Stimulated activated CD4-positive, alpha-beta T cell treated with anti-CD3 and anti-CD28 coated beads, Interleukin-15, amount 100 ng/mL, for 48 hours (primary cell): ENCODE measurements at places on chromosomes 2 and 18.

GRCh38 chr2:201546576-201546975, 95.0 kb downstream of the STRADB start:
- DNase-seq: no peak

DNA sequence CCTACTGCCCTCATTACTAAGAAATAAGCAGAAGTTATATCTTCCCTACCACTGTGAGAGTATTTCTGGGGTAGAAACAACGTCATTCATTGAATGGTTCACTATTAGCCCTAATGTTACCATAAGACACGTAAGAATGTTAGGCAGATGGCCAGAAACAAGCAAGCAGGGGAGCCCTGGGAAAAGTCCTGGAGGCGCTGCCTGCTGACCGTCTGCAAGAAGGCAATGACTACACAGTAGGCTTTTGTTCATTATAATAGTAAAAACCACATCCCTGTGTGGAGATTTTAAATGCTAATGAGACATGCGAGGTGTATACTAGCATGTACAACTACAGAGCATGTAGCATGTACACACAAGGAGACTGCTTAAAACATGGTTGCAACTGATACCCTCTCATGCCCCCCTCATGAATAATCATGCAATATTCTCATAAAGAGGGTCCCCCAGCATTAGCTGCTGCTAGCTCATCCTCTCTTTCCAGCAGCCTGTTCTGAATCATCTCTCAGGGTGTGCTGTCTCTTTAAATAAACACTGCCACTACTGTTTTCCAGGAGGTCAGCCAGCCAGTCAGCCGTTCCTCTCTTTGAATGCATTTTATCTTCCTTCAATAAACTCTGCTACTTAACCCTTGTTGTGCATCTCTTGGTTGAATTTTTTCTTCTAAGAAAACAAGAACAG, 23.6 kb downstream of the SUCLG1 start:
- no peak for DNase-seq

GRCh38 chr2:725468-725867, 48.3 kb upstream of the TMEM18 start:
- DNase-seq: no peak

DNA sequence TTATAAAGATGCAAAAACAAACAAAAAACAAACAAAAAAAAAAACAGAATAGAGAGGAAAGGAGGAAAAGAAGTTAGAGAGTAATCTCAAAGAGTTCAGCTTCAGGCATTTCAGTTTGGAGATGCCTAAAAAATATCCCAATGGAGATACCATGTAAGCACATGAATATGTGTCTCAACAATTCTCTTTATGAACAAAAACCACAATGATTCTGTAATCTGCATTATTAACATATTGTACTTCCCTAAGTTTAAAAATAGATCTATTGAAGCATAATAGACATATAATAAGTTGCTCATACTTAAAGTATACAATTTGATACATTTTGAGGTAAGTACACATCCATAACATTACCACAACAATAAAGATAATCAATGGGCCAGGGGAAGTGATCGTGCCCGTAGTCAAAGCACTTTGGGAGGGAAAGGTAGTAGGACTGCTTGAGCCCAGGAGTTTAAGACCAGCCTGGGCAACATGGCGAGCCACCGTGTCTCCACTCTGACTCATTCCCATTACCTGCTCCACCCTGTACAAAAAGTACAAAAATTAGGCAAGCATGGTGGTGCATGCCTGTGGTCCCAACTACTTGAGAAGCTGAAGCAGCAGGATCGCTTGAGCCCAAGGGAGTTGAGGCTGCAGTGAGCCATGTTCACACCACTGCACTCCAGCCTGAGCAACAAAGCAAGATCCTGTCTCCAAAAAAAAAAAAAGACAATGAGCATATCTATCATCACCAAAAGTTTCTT, 158.9 kb downstream of the ATAD2B start:
- DNase-seq: no peak

DNA sequence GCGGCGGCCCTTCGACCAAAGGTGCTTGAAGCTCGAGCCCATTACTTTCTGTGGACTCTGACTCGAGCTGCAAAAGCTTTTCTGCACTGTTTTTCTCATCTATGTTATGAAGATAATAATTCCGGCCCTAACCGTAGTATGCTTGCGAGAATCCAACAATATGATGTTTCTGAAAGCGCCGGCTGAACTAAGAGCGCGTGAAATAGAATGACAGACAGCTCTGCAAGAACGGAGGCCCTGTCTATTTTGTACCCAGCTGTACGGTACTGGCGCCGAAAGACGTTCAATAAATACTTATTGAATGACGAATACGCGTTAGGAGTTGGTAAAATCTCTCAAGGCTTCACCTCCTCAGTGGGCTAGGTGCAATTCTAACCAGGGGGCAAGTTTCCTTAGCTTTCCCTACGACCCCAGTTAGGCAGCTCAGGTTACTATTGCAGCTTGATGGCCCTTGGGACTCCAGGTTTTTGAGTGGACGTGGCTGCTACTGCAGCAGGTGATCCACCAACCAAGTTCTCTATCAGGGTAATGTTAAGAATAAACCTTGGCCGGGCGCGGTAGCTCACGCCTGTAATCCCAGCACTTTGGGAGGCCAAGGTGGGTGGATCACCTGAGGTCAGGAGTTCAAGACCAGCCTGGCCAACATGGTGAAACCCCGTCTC, 570 bp downstream of the SCRN3 start:
- no peak for DNase-seq

DNA sequence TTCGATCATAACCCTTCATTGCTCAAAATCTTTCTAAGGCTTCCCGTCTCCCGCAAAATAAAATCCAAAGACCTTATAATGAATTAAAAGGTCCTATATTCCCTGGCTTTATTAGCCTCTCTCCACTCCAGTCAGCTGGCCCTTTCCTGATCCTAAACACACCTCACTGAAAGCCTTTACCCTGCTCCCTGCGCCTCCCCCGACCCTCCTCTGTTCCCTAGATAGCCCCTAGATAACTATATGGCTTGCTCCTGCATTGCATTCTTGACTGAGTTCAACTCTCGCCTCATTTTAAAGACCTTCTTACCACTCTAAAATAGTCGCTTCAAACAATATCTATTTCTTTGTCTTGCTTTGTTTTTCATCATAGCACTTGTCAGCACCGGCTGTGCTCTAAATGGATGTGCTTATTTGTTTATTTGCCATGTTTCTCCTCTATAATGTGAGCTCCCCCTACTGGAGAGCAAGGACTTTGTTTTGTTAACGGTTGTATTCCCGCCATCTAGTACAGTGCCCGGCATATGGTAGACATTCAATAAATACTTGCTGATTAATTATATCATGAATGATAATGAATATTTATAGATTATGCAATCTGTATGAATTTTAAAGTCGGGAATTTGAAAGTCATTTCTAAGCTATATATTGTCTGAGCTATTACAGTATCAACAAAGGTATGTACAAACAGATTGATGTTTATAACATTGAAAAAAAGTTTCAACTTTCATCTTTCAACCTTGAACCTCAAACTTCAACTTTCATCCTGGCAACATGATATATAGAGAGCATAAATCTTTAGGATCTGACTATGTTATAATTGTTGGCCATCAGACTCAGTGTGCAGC, 32.4 kb upstream of the VIT start:
- no peak for DNase-seq

- no peak for DNase-seq
Observed at GRCh38 chr18:70195014-70195614, 10.4 kb downstream of the RTTN start.

- no peak for DNase-seq
Observed at GRCh38 chr2:106991866-106992265, 105.9 kb upstream of the ST6GAL2 start.

GRCh38 chr2:151395509-151396374, 14.0 kb upstream of the RIF1 start:
- DNase-seq: no peak

GRCh38 chr2:64626963-64627760, 26.6 kb downstream of the SERTAD2 start:
- DNase-seq: no peak

GRCh38 chr2:17363846-17364245, 154.4 kb downstream of the RAD51AP2 start:
- DNase-seq: no peak

- DNase-seq: no peak
Observed at GRCh38 chr18:61273533-61273932, 59.7 kb upstream of the CDH20 start.

DNA sequence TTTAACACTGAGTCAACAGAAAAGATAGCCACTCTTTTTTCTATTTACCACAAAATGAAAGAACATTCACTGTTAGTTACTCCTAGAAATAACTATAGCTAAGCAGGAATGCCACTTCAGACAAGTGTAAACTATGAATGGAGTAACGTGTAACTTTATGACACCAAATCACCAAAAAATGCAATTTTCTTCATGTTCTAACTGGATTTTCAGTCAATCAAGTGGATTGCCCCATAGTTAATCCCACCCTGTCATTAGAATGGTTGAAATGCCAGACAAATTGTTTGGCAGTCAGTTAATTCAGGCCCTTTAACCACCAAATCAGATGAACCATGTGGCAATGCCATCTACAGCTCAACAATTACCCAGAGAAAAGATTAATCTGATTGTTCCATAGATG, 9.9 kb downstream of the EPHA4 start:
- no peak for DNase-seq

- DNase-seq: no peak
Observed at GRCh38 chr2:36670881-36671595, 25.5 kb upstream of the VIT start.

- no peak for DNase-seq
Observed at GRCh38 chr2:99987160-99987559, 155.2 kb downstream of the AFF3 start.

DNA sequence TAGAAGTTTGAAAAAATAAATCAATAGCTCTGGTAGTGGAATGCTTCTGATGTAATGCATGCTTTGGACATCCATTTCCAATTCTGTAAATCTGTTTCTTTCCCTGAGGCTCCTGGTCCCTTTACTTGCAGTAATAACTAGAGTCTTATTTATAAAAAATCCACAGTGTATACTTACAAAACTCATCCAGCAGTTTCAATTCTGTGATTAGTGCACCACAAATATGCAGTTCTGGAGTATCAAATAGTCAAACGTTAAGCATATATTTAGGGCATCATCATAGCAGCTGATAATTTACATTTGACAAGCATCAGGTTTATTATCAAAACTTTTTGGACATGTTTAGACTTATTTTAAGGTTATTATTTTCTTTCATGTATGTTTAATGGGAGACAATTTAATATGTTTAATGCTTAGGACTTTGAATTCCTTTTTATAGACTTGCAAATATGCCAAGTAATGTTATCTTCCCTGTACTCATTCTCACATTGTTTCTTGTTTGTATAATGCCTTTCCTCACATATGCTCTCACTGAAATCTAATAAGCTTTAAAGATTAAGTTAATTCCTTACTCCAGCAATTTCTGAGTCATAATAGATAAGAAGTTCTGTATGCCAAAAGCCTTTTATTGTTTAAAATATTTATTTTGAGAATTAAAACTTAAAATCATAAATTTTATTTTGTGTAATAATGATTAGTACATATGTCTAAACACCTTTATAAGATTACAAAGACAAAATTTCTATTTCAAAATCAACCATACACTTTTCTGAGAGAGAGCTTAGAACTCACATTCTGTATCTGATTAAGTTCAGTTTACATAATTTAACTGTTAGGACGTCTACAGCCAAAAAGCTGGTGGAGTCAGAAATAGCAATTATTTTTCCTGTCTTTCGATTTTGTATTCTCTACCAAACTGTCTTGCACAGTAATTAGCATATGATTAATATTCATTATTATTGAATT, 341.5 kb upstream of the TMEFF2 start:
- DNase-seq: no peak

DNA sequence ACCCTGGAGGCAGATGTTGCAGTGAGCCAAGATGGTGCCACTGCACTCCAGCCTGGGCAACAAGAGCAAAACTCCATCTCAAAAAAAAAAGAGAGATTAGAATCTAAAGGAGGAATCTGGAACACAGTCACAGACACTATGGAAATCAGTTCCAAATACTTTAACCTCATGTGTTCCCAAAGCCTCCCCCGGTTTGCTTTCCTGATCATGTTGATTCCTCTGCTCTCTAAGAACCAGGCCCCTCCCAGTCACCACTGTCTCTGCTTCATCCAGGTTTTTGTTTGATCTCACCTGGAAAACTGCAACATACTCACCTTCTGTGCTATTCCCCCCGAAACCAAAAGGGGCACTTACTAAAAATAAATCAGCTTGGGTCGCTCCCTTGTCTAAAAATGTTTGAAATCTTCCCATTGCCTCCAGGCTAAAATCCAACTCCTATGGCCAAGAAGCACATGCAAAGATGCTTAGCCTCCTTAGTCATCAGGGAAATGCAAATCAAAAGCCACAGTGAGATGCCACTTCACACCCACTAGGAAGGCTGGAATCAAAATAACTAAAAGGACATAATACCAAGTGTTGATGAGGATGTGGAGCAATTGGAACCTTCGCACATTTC, 6.2 kb upstream of the NEU2 start:
- no peak for DNase-seq

GRCh38 chr2:49003201-49003600, 151.1 kb downstream of the FSHR start:
- no peak for DNase-seq

DNA sequence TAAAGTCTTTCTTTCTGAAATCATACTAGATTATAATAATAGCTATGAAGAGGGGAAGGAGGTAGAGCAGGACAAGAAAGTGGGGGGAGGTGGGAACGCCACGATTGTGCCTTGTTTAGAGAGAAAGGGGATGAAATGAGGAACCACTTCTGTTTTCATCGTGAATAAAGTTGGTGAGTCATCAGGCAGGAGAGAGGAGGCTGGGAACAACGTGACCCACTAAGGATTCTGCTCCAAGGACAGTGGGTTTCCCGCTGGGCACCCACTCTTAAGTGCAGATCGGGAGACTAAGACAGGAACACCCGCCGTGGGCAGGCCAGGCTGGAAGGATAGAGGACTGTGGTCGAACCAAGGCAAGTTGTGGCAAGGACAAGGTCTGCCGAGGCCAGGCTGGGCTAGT, 158.2 kb downstream of the L3MBTL4 start:
- no peak for DNase-seq

- DNase-seq: no peak
Observed at GRCh38 chr2:180823546-180824141, 156.8 kb upstream of the UBE2E3 start.

GRCh38 chr2:32611366-32611765, 16.5 kb upstream of the TTC27 start:
- DNase-seq: no peak

DNA sequence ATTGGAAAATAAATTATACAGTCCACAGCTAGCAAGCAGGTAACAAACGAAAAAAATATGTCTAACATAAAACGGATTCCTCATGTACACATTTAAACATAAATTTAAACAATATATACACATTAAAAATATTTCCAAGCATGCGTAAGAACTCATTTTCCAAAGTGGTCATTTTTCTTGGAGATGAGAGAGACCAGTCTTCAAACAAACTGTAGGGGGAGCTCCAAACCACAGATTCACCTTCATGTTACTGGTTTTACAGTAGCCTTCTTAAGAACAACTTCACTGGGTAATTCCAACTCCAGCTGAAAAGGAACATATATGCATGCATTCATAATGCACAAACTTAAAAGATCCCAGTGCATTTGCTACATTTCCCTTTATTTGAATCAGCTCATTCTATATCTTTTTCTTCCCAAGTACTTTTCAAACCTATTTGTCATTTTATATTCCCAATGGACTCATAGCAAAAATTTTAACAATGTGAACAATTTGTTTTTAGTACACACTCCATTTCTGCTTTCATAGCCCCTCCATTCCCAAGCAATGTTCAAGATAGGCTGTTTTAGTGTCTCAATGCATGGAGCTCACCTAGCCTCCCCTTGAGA, 4.7 kb upstream of the STAMBP start:
- no peak for DNase-seq
